NCI-H1436 treated with DMSO at 0.1 percent for 48 hours (cell line): ENCODE measurements at places on chromosomes 7 and 10.

GRCh38 chr7:120307991-120308545 is 35.1 kb downstream of the KCND2 start:
- no peak for DNase-seq

- no peak for DNase-seq
Measured at GRCh38 chr7:65449505-65449852, 75.8 kb downstream of the ZNF92 start.

GRCh38 chr7:63067897-63068585 is 930.6 kb upstream of the ZNF722 start:
- no peak for DNase-seq

- no peak for DNase-seq
Measured at GRCh38 chr7:79713276-79713675, 259.8 kb upstream of the MAGI2 start.

GRCh38 chr7:18975276-18975675 is 142.2 kb downstream of the TWIST1 start:
- DNase-seq = no peak

GRCh38 chr10:75971402-75972211 is 540.2 kb downstream of the LRMDA start:
- no peak for DNase-seq

GRCh38 chr7:55970561-55970960 is 6.2 kb downstream of the NIPSNAP2 start:
- no peak for DNase-seq

- DNase-seq = no peak
Measured at GRCh38 chr10:11212288-11213085, 194.8 kb downstream of the CELF2 start.

GRCh38 chr10:101602761-101603398 is 14.8 kb downstream of the DPCD start:
- DNase-seq = no peak

- peak; percentile 37 for DNase-seq
Measured at GRCh38 chr7:128459394-128459878, 3.8 kb downstream of the HILPDA start.

DNA sequence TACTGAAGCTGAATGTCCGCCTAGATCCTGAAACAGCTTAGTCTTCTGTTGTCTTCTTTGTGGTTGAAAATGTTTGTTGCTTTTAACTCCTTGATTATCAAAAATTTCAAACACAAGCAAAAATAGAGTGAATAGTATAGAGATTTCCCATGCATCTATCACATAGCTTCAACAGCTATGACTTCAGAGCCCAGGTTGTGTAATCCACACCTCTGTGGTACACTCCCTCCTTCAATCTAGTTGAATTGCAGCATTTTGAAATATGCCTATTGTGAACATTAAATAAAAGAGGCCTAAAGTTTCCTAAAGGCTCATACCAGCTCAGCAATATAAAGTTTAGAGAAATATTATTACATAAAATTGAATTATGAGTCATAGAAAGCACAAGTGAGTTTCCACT is 204.7 kb upstream of the HDAC9 start:
- no peak for DNase-seq

GRCh38 chr7:87091487-87092066 is 32.1 kb upstream of the ELAPOR2 start:
- no peak for DNase-seq

DNA sequence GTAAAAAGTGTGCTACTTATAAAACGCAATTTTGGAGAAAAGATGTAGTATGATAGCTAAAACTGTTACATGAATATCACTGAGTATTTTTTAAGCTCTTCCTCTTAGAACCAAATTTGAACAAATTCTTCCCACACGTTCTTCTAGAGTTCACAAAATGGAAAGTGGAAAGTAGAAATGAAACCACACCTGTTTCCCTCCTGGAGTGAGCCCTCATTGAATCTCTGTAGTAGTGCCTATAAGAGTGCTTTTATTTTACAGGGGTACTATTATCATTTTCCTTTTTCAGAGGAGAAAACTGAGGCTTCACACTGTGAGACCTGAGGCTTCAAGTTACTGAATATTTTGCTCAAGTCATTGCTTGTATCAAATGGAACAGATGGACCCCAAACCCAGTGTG is 393.0 kb downstream of the NRG3 start:
- no peak for DNase-seq

GRCh38 chr7:15463801-15464666 is 97.8 kb downstream of the AGMO start:
- DNase-seq = no peak

DNA sequence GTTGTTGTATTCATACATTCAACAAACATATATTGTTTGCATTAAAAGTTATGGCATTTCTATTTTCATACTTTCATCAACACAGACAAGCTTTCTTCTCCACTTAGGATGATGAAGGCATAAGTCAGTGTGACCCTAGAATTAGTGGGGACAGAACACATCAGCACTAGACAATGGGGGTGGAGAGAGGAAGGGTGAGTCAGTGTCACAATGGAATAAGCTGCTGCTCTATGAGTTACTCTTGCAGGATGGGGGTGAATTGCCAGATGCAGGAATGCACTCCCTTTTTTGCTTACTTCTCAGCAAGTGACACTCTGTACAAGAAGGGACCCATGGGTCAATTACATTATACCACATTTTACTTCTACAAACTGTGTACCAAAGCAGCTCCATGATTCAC is 74.0 kb downstream of the DGKI start:
- no peak for DNase-seq
